Chondrocyte (in vitro differentiated cells): ENCODE measurements at places on chromosomes 2 and 18.

DNA sequence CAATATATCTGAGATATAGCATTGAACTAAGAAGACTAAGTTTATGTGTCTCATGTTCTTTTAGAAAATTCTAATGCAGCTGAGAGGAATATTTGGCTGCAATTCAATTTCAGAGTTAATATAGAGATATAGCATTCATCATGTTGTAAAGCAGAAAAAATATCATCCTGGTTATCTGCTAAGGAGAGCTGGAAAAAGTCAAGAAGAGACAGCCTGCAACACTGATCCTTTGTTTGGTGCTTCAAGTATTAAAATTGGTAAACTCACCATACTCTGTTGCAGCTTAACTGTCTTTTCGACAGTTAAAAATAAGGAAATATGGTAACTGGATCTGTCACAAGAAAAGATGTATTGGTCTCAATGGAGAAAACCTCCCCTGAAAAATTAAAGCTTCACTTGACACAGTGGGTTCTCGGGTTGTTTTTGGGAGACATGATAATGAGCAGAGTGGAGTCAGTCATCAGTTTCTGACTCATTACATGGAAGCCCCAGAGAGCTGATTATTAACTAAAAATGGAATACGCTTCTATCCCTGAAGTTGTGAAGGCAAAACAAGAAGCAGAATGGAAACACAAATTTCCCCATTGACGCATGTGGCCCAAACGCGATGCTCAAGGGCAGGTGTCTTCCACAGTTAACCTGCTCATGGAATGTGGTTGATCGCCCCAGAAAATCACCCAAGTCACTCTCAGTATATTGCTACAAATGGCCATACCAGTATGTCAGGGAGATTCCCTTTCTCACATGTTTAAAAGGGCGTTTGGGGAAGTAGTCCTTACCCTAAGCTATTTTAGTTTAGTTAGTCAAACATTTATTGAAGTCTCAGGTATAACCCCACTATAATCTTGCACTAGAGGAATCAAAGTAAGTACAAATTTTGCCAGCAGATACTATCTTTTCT lies 8.2 kb downstream of the BCL2 start:
- no peak overlapping the region for H3K27ac ChIP-seq
- H3K4me1 ChIP-seq: peaks cover 40% of the 10 kb centered on the region
- DNase-seq: no peak
- no peaks in the 10 kb centered on the region for H3K36me3 ChIP-seq
- H3K4me3 ChIP-seq: no peak overlapping the region
- H3K27me3 ChIP-seq: no peaks in the 10 kb centered on the region

DNA sequence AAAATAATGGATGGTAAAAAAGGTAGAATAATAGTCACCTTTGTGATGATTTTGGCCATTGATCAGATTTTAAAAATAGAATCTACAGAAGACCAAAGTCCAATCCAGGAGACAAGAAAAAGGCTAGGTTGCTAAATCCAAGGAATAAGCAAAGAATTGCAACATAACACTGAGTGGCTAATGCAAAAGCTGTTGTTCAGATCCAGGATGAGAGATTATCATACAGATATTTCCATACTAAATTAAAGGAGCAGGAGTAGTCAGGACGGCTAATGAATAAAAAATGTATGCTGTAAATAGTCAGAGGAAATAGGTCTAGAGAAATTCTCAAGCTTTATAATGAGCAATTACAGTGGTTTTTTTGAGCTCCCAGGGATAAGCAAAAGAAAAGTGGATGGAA lies 745.9 kb upstream of the ACVR2A start:
- H3K27ac ChIP-seq: no peak overlapping the region
- H3K4me1 ChIP-seq: no peaks in the 10 kb centered on the region
- H3K36me3 ChIP-seq: peaks cover 2% of the 10 kb centered on the region

- H3K36me3 ChIP-seq: no peaks in the 10 kb centered on the region
- no peaks in the 10 kb centered on the region for H3K4me1 ChIP-seq
- H3K27me3 ChIP-seq: peaks cover 42% of the 10 kb centered on the region
- DNase-seq: no peak
- no peak overlapping the region for H3K27ac ChIP-seq
Observed at GRCh38 chr18:50578651-50579050, 18.8 kb downstream of the MAPK4 start.

DNA sequence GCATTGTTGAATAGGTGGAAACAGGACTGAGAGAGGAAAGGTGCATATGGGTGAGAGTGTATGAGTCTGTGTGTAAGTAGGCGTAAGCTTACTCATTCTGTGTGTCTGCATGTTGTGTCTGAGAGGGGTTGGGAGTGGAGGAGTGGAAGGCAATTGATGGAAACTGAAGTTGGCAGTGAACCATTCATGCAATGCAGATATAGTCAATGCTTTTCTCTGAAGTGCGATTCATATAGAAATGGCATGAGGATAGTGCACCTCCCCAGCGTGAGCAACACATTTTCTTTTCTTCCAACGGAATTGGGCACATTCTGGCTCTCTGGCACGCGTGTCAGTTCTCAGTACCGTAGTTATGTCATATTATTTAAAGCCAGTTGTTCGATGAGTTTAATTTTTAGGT lies 250.5 kb downstream of the NYAP2 start:
- no peaks in the 10 kb centered on the region for H3K4me1 ChIP-seq
- no peak for DNase-seq
- H3K27ac ChIP-seq: no peak overlapping the region
- no peaks in the 10 kb centered on the region for H3K36me3 ChIP-seq

DNA sequence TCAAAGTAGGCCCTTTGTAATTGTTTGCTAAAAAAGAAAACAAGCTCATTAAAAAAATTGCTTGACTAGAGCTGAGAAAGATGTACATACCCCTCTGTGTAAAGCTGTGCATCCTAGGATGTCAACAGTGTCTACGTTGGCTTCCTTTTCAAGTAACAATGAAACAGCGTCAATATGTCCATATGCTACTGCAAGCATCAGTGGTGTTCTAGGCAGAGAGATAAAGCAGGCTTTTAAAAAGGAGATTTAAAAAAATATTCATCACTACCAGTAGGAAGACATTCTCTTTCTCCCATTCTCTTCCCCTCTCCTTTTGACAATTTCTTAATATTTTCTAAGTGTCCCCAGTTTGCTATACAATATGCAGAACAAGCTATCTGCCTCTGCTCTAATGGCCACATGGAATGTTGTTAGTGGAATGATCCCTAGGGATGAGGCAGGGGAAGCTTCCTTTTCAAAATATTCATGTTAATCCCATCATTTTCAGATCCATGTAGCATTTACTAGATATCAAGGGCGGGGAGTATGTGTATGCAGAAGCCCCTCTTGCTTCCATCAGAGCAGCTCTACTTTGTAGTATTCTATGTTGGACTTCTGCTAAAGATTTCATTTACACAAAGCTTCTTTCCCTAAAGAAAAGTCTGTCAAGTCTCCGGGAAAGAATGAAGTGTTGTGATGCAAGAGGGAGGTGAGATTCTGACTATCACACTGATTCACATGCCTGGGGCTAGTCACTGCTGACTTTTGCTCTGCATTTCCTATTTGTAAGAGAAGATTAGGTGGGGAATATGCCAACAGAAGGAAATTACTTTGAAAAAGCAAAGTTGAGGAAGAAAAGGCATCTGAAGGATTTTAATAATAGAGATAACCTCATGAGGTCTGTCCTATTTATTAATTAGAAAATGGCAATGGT lies 81.5 kb upstream of the PGAP1 start:
- H3K4me3 ChIP-seq: no peak overlapping the region
- no peak overlapping the region for H3K27ac ChIP-seq
- no peaks in the 10 kb centered on the region for H3K27me3 ChIP-seq
- DNase-seq: no peak
- H3K4me1 ChIP-seq: peaks cover 12% of the 10 kb centered on the region

DNA sequence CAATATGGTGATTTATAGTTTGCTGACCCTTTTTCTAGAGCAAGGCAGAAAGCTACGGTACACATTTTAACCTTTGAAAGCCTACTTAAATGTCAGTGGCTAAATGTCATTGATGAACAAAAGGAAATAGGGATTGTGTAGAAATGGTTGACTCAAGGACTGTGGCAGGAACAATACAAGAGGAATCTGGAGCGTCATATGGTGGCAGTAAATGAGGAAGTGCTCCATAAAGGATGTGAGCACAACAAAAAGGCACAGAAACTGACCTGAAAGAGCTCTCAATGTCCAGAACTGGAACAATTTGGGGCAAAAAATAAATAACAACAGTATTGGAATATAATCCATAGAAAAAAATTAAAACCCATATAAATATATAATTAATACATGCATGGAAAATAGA lies 443.9 kb upstream of the VRK2 start:
- no peak overlapping the region for H3K27ac ChIP-seq
- no peak overlapping the region for H3K4me3 ChIP-seq
- peaks cover 7% of the 10 kb centered on the region for H3K4me1 ChIP-seq
